Osteocyte (in vitro differentiated cells): ENCODE measurements at places on chromosomes 1 and 21. TPM values are rescaled to one million over a fixed set of nuclear protein-coding genes. Genes with fewer than 3 reads are reported as not detected.

CYP4A22 gene
- not detected in 2 replicates for total RNA-seq

DNA sequence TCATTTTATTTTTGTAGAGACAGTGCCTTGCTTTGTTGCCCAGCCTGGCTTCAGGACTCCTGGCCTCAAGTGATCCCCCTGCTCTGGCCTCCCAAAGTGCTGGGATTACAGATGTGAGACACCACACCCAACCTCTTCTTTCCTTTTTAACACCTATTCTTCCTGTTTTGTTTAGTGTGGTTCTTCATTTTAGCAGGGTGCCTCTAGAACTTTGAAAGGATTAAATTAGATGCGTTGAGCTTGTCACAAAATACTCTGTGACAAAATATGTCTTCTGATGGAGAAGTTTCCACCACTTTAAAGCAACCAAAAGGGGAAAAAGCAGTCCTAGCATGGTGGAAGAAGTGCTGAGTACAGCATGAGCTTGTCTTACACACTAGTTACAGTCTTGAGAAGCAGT is 42.0 kb downstream of the CDC14A start:
- DNase-seq: no peak

GRCh38 chr1:167105271-167106118 is 11.6 kb downstream of the STYXL2 start:
- DNase-seq: no peak

DNA sequence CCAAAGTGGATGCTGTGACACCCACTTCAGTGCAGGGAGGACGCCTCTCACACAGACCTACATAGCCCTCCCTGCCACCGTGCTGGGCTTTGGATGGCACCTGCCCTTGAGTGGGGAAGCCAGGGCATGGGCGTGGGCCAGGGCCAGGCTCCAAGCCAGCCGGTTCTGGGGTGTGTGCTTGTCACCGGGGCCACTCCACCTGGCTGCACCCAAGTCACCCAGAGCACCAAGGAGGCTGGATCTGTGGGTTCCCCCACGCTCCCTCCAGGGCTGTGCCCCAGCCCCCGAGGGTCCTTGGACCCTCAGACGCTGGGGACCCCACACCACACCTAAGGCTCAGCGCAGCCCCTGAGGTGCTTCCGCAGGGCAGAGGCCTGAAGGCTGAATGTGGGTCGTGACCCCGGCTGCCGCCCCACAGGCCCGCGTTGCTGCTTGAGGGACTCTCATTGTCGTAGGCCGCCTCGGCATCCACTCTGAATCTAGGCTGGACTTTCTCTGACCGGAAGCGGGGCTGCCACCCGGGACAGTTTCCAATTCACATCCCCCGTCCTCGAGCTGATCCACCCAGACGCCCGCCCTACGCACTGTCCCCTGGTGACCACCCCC is 1.5 kb downstream of the MXRA8 start:
- no peak for DNase-seq

TTLL10 gene
- total RNA-seq: not detected in 2 replicates

GRCh38 chr1:993379-993995 is 6.4 kb downstream of the HES4 start:
- no peak for DNase-seq

GRCh38 chr1:247367786-247368422 is 36.2 kb upstream of the ZNF496 start:
- no peak for DNase-seq

DNA sequence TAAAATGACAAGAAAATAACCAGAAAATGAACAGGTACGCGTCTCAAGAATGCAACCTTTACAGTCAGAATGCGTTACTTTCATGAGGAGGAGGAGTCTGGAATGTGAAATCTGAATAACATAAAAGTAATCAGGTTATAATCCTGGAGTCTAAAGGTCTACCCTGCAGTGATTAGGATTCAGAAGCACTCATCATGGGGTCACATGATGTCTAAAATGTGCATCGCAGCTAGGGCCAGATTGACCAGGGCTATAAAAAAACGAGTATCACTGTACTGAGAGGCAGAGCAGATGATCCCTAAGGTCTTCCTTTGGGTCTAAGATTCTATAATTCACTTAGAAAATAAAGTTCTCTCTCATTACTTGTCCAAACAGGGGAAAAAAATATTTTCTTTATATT is 7.4 kb downstream of the EIF2D start:
- DNase-seq: no peak

GRCh38 chr1:24043345-24044032 is 63.4 kb upstream of the SRSF10 start:
- no peak for DNase-seq
